Right renal cortex interstitium (tissue), 3 donors: ENCODE measurements at places on chromosomes 7 and 10. TPM values are rescaled to one million over a fixed set of nuclear protein-coding genes. Genes with fewer than 3 reads are reported as not detected.

- DNase-seq, result no peak
These were observed at the start of gene GBX1 for GRCh38 chr7:151167197-151167961. GBX1 (minus strand) TSS chr7:151167694; CDS start chr7:151167548, 146 bp downstream.

GRCh38 chr7:145269418-145270161 is 433.7 kb upstream of the TPK1 start:
- no peak for DNase-seq

DNA sequence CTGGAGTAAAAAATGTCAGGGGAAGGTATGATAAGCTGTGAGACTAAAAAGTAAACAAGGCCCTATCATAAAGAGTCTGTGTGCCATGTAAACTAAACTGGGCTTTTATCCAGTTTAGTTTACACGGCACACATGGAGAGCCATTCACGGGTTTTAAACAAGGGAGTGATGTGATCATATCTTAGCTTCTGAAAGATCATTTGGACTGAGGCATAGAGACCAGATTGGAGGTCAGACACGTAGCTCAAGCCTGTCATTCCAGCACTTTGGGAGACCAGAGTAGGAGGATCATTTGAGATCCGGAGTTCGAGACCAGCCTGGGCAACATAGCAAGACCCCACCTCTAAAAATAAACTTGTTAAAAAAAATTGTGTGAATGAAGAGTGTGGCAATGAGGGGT is 50.1 kb downstream of the SKIDA1 start:
- DNase-seq, result no peak

DNA sequence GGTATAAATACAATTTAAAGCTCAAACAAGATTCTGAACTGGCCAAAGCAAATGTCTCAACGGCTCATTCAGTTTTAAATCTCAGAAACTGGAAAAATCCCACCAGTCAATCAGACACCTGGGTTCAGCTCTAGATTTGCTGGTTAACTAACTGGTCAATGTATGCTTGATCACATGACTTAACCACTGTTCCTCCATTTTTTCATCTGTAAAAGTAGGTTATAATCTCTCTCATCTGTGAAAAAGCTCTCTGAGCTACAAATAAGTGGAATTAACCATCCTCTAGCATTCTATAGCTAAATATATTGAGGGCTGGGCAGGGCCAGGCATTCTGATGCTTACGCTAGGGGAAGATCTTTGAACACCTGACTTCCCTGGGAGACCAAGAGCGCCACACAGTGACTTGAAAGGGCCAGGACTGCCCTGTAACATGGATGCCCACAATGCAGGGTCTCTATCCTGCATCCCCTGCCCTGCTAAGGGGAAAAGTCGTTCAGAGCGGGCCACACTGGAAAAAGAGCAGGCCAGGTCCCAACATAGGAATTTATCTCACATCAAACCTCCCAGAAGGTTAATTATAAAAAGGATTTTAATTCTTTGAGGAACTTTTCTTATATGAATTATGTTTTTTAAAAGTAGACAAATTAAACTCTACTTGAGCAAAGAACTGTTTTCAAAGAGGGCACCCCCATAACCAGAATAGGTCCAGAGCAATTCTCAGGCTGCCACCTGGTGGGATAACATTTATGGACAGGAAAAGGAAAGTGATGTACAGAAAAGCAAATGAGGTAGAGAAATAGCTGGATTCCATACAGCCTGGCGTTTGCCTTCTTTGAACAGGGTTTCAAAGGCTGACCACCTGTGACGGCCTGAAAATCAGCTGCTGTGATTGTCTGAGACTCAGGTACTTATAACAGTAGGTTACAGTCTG is 1.8 kb downstream of the RP9 start:
- no peak for DNase-seq

Gene OPALIN
- not detected for polyA plus RNA-seq

Gene ELMO1
- 11.0 TPM for polyA plus RNA-seq
